ENCODE measurements at places on chromosomes 2 and 18.

DNA sequence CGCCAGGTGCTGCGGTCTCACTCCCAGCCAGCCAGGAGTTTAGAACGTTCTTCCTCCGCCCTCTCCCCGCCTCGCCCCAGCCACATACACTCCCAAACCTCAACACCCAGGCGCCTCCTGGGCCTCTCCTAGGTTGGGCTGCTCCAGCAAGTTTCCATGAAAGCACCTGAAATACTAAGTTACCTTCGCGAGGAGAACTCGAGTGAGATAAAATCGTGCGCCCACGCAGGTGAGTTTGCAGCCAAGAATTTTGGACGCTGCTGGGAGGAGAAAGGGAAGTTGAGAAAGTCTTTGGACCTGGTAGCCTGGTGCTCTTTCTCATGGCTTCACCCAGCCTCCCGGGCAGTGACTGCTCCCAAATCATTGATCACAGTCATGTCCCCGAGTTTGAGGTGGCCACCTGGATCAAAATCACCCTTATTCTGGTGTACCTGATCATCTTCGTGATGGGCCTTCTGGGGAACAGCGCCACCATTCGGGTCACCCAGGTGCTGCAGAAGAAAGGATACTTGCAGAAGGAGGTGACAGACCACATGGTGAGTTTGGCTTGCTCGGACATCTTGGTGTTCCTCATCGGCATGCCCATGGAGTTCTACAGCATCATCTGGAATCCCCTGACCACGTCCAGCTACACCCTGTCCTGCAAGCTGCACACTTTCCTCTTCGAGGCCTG is at the start of gene GPR39:
Gene GPR39, plus strand, starts transcription at position 83 of the 673 bp plus-strand sequence.
- no peak for DNase-seq

- no peak for DNase-seq
These were observed 33.8 kb upstream of the TEX51 start for GRCh38 chr2:126864861-126865260.

GRCh38 chr2:74778381-74779264 is 55.3 kb upstream of the HK2 start:
- peak; percentile 33 for DNase-seq

GRCh38 chr18:7152440-7152839 is 34.8 kb upstream of the LAMA1 start:
- DNase-seq: peak; percentile 78

- DNase-seq: no peak
These were observed 183.8 kb upstream of the ZC3H15 start for GRCh38 chr2:186302263-186302662.

DNA sequence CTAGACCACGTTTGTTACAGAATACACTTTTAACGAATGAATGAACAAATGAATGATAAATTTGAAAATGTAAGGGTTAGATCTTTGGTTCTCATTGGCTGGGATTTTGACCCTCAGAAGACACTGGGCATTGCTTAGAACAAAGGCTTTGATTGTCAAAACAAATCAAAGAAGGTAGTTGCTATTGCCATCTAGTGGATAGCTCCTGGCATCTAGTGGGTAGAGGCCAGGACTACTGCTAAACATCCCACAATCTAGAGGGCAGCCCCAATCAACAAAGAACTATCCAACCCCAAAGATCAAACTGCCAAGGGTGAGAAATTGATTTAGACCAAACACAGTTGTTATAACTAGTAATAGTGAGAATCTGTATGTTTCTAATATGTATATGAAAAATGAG is 552.3 kb downstream of the KCNJ3 start:
- DNase-seq: no peak

- no peak for DNase-seq
These were observed 83.4 kb downstream of the SLC25A12 start for GRCh38 chr2:171810422-171811244.

DNA sequence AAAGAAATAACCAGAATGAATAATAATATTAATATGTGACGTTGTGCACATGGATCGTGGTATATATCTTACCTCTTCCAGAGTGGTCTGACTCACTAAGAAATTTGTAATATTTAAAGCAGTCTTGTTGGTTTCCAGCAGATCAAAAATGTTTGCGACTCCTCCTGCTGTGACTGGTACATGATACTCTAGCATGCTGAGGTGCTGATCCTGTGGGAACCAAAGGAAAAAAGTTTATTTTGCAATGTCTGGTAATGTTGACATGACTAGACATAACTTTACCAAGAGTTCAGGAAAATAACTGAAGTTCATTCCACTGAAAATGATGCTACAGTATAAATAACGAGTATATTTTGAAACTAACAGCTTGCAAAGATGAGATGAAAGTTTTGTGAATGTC is 124.5 kb upstream of the BARD1 start:
- no peak for DNase-seq

DNA sequence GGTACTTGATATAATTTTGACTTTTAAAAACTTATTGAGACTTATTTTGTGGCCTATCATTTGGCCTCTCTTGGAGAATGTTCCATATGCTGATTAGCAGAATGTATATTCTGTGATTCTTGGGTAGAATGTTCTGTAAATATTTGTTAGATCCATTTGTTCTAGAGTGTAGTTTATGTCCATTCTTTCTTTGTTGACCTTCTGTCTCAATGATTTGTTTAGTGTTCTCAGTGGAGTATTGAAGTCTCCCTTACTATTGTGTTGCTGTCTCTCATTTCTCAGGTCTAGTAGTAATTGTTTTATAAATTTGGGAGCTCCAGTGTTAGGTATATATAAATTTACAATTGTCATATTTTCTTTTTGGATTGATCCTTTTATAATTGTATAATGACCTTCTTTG is 349.6 kb upstream of the CWC22 start:
- DNase-seq: no peak

DNA sequence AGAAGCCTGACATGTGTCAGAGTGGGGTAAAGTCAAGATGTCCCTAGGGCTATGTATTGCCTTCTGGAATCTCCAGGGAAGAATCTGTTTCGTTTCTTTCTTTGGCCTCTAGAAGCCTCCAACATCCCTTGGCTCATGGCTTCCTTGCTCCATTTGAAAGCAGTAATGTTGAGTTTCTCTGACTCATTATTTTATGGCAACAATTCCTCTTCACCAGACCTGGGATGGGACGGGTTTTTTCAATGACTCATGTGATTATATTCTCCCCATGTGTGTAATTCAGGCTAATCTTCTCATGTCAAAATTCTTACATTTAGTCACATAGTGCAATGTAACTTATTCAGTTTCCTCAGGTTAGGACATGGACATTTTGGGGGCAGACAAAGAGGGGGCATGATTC is 1038.6 kb downstream of the CBLN2 start:
- DNase-seq: no peak

DNA sequence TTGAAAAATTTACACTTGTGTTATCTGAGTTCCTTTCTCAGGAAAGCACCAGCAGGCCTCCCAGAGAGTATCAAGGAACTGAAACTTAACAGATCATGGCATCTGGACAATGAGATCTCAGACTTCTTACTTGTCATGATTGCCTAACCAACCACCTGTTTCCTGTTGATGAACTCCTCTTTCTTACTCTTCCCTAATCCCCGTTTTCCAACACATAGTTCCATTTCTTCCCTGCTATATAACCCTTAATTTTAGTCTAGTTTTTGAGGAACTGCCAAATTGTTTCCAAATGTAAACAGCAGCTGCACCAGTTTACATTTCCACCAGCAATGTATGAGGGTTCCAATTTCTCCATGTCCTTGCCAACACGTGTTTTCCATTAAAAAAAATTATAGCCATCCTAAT is 6.1 kb upstream of the FAM171B start:
- DNase-seq: no peak

DNA sequence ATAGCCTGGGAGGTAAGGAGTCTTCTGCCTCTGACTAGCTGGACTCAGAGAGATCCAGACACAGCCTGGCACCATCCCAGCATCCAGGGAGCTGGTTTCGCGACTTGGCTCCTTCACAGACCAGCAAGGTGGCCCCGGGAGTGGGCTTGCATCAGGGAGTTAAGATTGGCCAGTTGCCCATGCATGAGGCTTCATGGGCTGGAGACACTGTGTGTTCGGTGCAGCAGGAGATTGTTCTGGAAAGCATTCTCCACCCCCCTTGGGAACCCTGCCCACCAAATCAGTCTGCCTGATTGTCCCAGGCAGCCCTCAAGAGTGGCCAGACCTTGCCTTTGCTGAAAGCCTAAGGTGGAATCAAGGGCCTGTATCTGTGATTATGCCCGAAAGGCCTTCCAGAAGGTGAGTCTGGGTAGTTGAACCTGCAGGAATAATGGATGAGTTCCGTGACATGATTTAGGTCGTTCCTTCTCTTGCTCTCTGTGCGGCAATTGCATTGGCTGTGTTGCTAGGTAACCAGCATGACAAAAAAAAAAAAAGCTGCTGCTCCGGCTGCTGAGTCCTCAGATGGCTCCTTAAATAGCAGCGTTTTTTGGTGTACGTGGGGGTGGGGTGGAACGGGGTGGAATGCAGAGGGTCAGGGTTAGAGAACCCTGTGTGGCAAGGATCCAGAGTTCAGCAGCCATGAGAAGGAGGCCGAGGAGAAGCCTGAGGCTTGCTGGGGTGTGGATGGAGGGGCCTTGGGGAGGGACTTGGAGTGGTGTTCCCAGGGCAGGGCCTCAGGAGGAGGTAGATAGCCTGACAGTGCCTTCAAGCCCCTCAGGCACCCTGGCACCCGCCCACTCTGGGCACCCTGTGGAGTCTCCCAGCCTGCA is 93.0 kb upstream of the MCFD2 start:
- peak; percentile 74 for DNase-seq

Data from femur (tissue), 1 donor.